ENCODE measurements at places on chromosomes 16 and 17.

DNA sequence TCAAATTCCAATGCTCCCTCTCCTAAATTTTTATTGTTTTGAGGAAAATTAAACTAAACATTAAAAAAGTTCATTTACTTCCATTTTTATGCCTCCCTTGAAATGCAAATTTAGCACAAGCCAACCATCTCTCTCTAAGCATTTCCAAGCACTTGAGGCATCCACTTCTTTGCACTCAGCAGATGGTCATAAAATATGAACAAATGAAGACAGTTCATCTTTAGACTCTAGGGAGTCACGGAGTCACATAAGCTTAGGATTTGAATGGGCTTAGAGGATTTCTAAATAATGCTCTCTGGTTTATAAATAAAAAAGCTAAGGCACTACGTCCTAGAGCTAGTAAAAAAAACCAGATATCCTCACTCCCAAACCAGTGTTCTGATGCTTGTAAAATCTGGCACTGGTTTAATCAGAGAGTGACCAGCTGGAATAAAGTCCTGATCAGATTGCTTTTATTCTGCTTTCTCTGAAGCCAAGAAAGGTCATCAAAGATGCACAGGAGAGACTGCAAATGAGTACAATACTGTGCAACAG, 204.2 kb downstream of the CA10 start:
- DNase-seq, result no peak

- DNase-seq, result no peak
Observed at GRCh38 chr16:26806657-26807056, 260.1 kb upstream of the C16orf82 start.

- no peak for DNase-seq
Observed at GRCh38 chr17:8709006-8709405, 35.6 kb downstream of the CCDC42 start.

DNA sequence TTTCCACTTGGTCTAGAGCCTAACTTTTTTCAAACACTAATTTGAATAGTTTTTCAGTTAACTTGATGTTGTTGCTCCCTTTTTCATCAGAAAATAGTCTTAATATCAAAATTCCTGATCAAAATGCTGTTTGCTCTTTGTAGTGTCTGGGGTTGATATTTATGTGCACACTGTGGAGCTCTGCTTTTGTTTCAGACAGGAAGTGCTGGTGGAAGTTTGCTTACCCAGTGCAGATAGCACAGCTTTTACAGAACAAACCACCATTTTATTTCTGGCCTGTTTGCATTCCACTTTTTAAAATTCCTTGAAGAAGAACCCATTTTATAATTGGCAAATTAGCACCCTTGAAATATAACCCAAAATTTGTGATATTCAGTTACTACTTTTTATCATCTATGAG, 125.4 kb downstream of the MRTFB start:
- DNase-seq, result no peak

- DNase-seq, result no peak
Observed at GRCh38 chr16:81008505-81008789, 1.4 kb downstream of the CENPN start.

GRCh38 chr16:23859713-23860269, 24.0 kb downstream of the PRKCB start:
- no peak for DNase-seq

- no peak for DNase-seq
Observed at GRCh38 chr17:65527857-65528591, 33.4 kb downstream of the AXIN2 start.

DNA sequence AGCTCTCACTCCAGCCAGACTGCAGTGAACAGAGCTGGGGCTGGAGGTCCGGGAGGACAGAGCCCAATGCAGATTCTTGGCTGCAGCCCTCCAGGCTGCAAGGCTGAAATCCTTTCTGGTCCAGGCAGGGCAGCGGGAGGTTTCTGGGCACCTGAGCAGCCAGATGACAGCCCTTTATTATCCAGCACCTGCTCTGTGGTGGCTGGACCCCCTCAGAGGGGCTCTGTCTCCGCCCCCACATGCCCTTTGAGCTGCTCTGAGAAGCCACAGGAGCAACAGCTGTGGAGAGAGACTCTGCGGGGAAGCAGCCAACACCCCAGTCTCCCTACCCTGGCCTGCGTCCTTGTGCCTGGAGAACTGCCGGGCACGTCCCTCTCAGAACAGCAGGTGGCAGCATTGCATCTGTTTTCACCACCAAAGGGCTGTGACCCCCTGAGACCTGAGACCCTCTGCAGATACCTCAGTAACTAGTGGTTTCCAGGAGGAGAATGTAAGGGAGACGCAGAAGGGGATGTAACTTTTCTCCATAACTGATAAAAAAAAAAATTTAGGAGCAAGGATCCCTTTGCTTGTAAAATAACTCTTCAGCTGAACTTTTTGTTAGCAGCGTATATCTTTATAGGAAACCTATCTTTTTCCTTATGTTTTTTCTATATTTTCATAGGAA, 3.7 kb upstream of the CNP start:
- DNase-seq, result peak; percentile 63

DNA sequence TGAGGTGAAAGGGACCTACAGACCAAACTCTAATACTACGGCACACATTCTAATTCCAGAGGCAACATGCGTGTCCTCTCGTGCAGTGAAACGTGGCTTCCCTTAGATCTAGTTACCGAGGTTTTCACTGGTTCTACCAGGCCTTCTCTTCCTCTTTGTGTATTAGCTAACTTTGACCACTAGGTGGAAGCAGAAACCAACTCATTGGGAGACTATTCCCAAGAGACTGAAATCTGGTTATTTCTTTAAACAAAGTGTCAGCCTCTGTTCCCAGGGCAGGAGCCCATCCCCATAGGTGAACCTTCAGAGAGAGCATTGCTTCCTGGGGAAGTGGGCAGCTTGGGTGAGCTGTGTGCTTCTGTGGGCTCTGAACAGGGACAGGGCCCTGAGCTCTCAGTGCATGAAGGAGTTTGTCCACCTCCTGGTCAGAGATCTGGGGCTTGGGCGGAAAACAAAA, 19.7 kb upstream of the RCVRN start:
- DNase-seq, result peak; percentile 24

GRCh38 chr16:88337538-88337937, 45.2 kb upstream of the ZNF469 start:
- no peak for DNase-seq

GRCh38 chr17:66627985-66628384, 206.9 kb upstream of the CACNG5 start:
- DNase-seq, result no peak

- DNase-seq, result no peak
Observed at GRCh38 chr17:73357318-73357717, 45.5 kb upstream of the CDC42EP4 start.

DNA sequence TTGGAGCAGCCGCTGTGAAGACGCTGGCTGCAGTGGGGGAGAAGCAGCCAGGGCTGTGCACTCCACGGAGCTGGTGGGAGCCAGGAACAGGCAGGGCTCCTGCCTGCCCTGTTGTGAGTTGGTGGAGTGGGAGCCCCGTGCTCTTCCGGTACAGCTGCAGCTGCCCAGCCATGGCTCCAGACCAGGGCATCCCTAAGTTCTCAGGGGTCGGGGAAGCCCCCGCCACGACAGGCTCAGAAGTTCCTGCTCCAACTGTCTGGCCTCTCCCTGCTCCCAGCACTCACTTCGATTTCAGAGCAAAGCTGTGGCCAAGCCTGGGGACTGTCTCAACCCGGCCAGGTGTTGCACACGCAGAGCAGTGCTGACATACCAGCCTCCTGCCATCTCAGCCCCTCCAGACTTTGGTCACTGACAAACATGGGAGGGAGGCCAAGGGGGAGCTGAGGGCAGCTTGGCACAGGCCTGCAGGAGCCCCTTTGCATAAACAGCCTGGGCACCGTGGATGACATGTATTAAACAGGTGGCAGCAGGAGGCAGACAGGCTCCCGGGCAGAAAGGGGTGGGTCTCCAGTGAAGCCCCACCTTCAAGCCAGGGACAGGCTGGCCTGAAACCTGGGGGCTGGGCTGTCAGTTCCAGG, 13.9 kb upstream of the KDM8 start:
- no peak for DNase-seq

- DNase-seq, result no peak
Observed at GRCh38 chr16:27625050-27625697, 75.2 kb downstream of the KATNIP start.

- DNase-seq, result no peak
Observed at GRCh38 chr17:56890390-56890789, 23.5 kb downstream of the TRIM25 start.

DNA sequence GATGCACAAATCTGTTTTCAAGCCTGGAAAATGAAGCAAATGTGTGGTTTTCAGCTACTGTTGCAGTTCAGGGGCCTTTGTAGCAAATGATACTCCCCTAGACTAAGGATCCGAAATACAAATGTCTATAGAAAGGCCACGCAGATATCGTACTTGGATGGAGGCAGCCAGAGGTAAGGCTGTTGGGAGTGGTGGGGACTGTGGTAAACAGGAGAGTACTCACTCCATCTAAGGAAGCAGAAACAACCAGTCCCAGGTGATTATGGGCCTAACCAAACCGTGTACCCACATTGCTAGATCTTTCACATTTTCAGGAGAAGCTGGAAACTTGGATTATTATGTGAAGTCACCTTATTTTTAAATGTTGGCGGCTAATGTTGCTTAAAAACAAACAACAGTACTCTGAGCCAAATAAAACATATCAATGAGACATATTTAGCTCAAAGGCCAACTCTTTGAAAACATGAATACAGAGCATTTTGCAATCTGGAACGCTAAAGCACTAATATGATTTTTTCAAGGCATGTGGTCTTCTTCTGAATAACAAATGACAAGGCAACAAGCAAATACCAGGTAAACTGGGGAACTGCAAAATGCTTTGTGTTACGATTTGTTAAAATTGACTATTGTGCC, 110.1 kb downstream of the YPEL2 start:
- DNase-seq, result no peak

- DNase-seq, result no peak
Observed at GRCh38 chr17:80720610-80721577, 176.3 kb downstream of the RPTOR start.
